ENCODE measurements at places on chromosomes 12 and 14.
A peak's percentile ranks its signal among the peaks of the same experiment; 100 is the strongest.

DNA sequence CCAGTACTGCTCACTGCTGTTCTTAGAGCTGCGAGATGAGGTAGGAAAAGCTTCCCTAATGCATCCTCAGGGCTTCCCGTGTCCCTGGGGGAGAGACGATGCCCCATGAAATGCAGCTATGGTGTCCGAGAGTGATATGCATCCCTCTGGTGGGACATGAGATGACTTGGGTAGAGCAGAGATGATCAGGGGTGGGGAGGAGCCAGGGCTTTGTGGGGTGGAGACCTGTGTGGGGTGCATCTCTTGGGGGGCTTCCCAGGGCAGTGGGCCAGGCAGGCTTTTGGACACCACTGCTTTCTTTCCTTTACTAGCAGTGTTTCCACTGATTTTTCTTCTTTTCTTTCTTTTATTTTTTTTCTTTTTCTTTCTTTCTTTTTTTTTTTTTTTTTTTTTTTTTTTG is 147.3 kb downstream of the ADGRD1 start:
- no peak for DNase-seq

DNA sequence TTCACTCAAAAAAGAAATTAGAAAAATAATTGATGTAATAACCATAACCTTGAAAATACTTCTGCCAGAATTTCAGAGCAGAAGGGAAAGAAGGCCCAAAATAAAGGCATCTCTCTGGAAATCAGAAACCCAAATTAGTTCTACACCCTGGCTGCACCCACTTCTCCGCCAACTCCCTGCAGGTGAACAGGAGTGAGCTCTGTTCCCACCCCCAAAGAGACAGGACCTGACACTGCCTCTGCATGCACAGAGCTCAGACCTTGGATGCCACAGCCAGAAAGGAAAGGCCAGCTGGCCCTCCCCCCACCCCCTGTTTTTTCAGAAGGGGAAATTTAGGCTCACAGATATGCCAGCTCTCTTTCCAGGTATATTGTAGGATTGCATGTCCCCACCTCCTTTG is 228.2 kb downstream of the BCL11B start:
- no peak for DNase-seq

DNA sequence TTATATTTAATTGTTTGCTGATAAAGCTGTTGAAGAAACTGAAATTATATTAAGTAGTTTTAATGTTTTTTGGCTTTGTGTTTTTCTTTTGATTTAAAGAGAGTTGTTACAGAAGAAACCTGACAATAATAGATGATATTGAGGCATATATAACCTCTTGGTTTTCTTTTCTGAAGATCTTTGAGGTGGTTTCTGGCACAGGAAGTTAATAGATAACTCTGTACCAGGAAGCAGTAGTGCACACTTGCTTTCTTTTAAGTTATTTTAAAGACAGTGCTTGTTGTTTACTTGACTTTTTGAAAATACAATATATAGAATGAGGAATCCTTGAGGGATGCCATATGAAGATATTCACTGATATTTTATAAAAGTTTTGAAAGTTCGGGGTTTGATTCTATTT is 209.0 kb upstream of the FBXO33 start:
- no peak for DNase-seq

- DNase-seq, result peak; percentile 41
Measured at GRCh38 chr12:43805149-43805859, 813 bp downstream of the TWF1 start.

DNA sequence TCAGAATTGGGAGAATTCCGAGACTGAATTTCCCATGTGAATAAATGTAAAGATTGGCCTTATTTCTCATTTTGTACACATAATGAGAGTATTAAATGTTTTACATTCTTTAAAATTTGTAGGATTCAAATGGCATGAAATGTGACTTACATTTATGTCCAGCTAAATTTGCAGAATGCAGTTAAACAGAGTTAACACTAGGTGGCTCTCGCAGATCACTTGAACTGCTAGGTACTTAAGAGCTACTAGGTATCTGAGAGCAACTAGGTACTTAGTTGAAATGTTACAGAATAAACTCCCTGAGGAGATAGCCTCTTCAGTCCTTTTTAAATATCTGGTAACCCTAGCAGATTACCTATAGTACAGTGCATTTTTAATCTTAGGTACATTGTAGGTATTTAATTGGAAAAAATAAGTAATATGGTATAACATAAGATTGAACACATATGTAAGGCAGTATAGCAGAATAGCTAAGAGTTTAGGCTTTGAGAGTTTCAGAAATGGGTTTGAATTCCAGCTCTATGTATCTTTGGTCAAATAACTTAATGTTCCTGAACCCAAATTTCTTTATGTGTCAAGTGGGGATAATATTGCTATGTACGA is 73.8 kb downstream of the KIAA0586 start:
- DNase-seq, result peak; percentile 69

GRCh38 chr14:100839681-100840111 is 13.8 kb downstream of the MEG3 start:
- no peak for DNase-seq

- no peak for DNase-seq
Measured at GRCh38 chr12:4530160-4530559, 8.5 kb upstream of the RAD51AP1 start.

GRCh38 chr12:124506145-124506831 is 61.1 kb downstream of the NCOR2 start:
- DNase-seq, result peak; percentile 57

DNA sequence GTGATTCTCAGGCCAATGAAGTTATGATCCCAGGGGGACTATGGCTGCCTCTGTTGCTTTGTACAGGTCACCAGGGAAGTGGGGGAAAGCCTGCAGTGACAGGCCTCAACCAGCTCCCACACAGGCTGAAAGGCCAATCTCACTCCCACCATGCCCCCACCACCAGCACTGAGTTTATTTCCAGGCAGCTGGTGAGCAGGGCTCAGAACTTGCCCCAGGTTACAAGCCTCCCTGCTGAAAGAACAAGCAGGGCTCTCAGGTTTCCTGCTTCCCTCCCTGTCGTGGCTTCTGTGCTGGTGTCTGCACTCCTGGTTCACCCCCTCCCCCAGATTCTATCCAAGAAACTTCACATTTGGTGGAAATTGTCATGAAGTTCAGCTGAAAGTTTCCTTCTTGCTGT is 260.3 kb downstream of the CCDC59 start:
- DNase-seq, result no peak

DNA sequence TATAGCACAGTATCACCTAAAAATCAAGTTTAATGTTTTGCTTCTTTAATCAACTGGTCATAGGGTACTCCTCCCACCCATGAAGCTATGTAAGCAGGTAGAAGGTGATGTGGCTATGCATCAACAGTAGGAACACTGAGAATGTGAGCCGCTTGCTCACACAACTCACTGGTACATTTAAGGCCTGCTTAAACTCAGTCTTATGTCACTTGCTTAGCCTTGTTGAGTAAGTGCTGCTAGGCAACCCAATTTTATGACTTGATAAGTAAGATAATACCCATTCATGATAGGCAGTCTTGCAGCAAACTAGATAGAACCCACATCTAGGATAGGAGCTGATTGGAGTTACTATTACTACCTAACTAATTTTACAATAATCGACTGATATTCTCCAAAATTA is 70.0 kb upstream of the BMP4 start:
- DNase-seq, result no peak

DNA sequence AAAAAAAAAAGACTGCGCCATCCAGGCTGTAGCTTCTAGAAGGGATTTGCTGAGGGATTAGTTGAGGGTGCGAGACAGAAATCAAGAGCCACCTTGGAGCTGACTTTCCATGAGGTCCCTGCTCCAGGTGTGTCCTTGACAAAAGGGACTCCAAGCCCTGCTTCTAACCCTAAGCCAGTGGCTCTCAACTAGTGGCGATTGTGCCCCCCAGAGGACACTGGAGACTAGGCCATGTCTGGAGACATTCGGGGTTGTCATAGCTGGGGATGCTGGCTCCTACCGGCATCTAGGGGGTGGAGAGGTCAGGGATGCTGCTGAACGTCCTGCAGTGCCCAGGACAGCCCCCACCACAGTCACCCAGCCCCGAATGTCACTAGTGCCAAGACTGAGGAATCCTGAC is 40.6 kb downstream of the SPRING1 start:
- DNase-seq, result peak; percentile 56

DNA sequence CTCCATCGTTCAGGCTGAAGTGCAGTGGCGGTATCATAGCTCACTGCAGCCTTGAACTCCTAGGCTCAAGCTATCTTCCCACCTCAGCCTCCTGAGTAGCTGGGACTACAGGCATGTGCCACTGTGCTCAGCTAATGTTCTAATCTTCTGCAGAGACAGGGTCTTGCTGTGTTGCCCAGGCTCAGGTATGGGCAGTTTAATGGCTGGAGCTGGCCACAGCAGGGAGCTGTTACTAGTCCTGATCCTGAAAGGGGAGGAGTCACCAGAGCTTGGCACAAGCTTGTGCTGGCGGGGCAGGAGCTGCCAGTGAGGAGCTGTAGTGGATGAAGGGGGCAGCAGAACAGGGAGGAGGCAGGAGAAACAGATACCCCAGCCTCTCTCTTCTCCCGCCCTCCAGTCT is 10.6 kb downstream of the TMEM120B start:
- peak; percentile 49 for DNase-seq

DNA sequence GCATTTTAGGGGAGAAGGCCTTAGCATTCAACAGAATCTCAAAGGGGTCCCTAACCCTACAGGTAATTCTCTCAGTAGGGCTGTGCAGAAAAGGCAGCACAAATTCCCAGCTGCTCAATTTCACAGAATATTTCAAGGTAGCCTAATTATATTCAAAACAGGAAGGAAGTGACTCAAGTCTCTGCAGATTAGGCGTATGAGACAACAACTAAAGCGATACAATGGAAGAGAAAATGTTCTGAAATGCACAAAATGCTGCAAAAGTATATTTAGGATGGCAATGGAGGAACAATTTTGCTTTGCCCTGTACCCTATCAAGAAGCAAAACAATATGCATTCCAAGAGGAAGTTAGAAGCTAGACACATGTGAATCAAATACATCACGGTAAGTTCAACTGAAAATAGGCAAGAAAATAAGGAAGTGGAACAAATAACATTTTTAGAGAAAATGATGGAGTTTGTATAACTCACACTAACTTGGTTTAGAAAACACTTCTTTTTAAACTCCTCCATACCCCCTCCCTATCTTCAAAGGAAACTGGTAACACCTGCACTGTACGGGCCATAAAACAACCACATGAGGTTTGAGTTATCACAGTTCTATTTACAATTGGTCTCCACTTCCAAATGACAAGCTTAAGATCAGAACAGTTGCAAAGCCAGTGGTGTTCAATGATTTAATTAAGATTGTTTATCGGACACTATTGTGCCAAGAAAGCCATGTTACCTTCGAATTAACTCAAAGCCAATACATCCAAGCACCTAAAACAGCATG is 1.6 kb downstream of the GIT2 start:
- DNase-seq, result peak; percentile 13

GRCh38 chr12:107163413-107163812 is 70.1 kb upstream of the CRY1 start:
- DNase-seq, result no peak

DNA sequence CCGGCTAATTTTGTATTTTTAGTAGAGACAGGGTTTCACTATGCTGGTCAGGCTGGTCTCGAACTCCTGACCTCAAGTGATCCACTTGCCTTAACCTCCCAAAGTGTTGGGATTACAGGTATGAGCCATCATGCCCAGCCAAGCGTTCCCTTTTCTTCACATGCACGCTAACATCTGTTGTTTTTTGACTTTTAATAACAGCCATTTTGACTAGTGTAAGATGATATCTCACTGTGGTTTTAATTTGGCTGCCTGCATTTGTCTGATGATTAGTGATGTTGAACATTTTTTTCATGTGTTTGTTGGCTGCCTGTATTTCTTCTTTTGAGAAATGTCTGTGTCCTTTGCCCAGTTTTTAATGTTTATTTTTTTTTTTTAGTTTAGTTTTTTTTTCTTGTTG is 10.2 kb upstream of the YARS2 start:
- no peak for DNase-seq

- no peak for DNase-seq
Measured at GRCh38 chr12:125331342-125332052, 266.3 kb downstream of the AACS start.

GRCh38 chr12:549476-550082 is 89.8 kb downstream of the B4GALNT3 start:
- DNase-seq, result no peak

DNA sequence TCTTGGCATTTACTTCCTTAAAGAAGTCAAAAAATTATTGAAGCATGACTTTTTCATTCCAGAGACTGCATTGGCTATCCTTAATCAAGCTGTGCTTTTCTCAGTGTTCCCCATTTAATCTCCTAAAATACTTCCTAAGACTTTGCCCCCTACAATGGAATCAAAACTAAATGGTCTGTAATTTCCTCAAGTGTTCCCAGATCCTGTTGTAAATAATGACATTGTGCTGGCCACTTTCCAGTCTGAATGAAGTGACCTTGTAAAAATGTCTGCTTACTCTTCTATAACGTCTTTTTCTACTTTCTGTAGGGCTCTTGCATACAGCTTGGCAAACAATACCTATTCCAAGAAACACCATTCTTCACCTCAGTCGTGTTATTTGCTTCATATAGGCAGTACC is 45.3 kb upstream of the MBIP start:
- DNase-seq, result no peak

DNA sequence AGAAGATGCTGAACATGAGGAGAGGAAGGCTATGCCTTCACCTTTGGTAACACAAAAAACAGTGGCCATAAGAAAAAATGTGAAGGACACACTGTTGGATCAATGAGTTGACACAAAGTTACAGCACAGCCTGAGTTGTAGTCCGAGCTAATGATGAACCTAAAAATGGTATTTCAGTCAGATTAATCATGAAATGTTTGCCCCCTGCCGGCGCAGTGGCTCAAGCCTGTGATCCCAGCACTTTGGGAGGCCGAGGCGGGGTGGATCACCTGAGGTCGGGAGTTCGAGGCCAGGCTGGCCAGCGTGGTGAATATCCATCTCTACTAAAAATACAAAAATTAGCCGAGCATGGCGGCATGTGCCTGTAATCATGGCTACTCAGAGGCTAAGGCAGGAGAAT is 1.3 kb upstream of the CAPRIN2 start:
- no peak for DNase-seq

DNA sequence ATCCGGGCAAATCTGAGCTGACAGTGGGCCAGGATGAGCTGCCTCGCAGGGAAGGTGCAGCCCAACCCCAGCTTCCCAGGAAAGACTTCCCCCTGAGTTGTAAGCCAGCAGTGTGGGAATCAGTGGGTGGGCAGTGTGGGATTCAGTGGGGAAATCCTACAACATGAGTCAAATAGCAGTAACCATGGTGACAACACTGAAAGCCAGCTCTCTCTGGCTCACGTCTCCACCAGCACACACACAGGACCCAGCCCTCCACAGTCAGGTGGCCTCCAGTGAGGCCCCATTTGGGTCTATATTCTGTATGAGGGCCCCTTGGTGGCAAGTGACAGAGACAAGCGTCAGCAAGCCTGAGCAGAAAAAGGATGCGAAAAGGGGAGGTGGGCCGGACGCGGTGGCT is 6.0 kb upstream of the LGALS3 start:
- DNase-seq, result no peak

- DNase-seq, result no peak
Measured at GRCh38 chr14:100296106-100296651, 10.1 kb downstream of the SLC25A29 start.
